ENCODE measurements at places on chromosomes 12 and 14.

GRCh38 chr12:9107542-9107873 lies 8.2 kb downstream of the A2M start:
- DNase-seq, result no peak
- H3K4me3 ChIP-seq, result no peak overlapping the region
- H3K27ac ChIP-seq, result no peak overlapping the region
- H3K27me3 ChIP-seq, result no peaks in the 10 kb centered on the region

DNA sequence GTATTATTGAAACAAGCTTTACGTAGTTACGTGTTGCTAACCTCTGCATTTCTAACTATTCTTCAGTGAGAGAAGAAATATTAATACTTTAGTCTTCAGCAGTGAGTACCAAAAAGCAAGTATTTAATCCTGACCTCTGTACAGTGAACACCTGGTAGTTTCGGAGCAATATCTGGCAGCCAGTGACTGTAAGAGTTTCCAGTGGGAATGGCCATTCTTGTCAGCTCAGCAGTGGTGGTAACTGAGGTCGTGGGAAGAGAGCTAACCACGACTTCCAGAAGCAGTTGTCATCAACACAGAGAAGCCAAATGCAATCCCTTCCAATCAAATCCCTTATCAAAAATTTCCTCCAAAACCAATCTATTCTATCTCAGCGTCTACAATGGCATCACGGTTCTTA lies 1500.2 kb upstream of the FLRT2 start:
- no peaks in the 10 kb centered on the region for H3K4me1 ChIP-seq
- no peak overlapping the region for H3K4me3 ChIP-seq
- no peak for DNase-seq
- H3K27ac ChIP-seq, result no peak overlapping the region

DNA sequence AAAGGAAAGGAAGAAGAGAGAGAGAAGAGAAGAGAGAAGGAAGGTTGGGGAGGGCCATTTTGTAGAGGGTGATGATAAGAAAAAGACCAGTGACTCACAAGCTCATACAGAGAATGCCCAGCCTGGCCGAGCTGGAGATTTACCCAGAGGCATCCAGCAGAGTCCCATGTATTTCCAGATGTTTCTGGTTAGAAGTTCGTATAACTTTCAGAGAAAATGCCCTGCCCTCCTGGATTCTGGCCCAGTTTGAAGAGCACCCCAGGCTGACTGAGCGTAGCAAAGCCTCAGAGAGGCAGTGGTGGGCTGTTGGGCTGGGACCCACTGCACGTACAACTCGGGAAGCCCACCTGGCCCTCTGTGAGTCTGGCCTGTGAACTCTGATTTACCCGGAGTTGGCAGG lies 221.8 kb downstream of the SLC41A2 start:
- H3K4me1 ChIP-seq, result peaks cover 4% of the 10 kb centered on the region
- no peaks in the 10 kb centered on the region for H3K36me3 ChIP-seq
- no peak for DNase-seq
- H3K27ac ChIP-seq, result no peak overlapping the region

- no peak for DNase-seq
- H3K27me3 ChIP-seq, result no peaks in the 10 kb centered on the region
- no peaks in the 10 kb centered on the region for H3K4me1 ChIP-seq
- H3K4me3 ChIP-seq, result no peak overlapping the region
- no peak overlapping the region for H3K27ac ChIP-seq
- no peaks in the 10 kb centered on the region for H3K36me3 ChIP-seq
Measured at GRCh38 chr14:31508135-31508534, 20.3 kb upstream of the GPR33 start.

DNA sequence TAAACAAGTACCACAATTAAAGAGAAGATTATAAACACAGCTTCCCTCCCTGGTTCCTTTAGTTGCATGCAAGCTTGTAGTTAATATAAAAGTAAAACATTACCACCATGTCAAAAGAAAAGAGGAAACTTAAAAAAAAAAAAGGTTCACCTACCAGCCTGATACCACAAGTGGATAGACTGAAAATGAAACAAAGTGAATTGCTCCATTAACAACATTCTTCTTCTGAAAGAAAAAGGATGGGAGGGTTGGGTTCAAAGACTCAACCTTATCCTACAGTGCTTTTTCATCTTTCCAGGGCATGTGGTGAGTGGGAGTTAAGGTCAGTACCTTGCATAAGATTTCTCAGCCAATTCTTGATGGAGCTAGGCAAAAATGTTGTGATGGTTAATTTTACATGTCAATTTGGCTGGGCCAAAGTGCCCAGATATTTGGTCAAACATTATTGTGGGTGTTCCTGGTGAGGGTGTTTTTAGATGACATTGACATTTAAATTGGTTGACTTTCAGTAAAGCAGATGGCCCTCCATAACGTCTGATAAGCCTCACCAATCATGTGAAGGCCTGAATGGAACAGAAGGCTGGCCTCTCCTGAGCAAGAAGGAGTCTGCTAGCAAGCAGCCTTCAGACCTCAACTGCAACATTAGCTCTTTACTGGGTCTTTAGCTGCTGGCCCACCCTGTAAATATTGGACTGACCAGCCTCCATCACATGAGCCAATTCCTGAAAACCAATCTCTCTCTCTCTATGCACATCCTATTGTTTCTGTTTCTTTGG lies 28.8 kb downstream of the VCPKMT start:
- peak; percentile 27 for DNase-seq
- peak overlapping the region; percentile 53 for H3K27ac ChIP-seq
- H3K36me3 ChIP-seq, result no peaks in the 10 kb centered on the region
- no peaks in the 10 kb centered on the region for H3K4me1 ChIP-seq
- no peaks in the 10 kb centered on the region for H3K27me3 ChIP-seq

All from small intestine (tissue), 16 donors.